ENCODE measurements at places on chromosomes 5 and 9. TPM values are rescaled to one million over a fixed set of nuclear protein-coding genes. Genes with fewer than 3 reads are reported as not detected.

The TPM2 gene
- total RNA-seq: 278 TPM

The NDFIP1 gene
- 37.8 TPM for total RNA-seq

- no peaks in the 10 kb centered on the region for H3K36me3 ChIP-seq
- no peaks in the 10 kb centered on the region for H3K4me1 ChIP-seq
- no peak overlapping the region for H3K27ac ChIP-seq
- no peak for DNase-seq
- no peaks in the 10 kb centered on the region for H3K27me3 ChIP-seq
- H3K4me3 ChIP-seq: no peak overlapping the region
These were observed 17.5 kb upstream of the JAK2 start for GRCh38 chr9:4967523-4967922.

DNA sequence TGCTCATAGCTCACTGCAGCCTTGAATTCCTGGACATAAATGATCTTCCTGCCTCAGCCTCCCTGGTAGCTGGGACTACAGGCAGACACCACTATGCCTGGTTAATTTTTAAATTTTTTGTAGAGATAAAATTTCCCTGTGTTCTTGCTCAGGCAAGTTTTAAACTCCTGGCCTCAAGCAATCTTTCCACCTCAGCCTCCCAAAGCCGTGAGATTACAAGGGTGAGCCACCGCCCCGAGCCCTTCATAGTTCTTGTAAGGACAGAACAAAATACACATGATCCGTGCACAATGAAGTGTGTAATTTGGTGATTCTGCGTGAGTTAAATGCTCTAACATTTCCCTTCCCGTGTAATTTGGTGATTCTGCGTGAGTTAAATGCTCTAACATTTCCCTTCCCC is 27.7 kb upstream of the MYO10 start:
- DNase-seq: no peak
- peaks cover 13% of the 10 kb centered on the region for H3K4me1 ChIP-seq
- H3K36me3 ChIP-seq: no peaks in the 10 kb centered on the region
- H3K4me3 ChIP-seq: no peak overlapping the region
- H3K27ac ChIP-seq: no peak overlapping the region

DNA sequence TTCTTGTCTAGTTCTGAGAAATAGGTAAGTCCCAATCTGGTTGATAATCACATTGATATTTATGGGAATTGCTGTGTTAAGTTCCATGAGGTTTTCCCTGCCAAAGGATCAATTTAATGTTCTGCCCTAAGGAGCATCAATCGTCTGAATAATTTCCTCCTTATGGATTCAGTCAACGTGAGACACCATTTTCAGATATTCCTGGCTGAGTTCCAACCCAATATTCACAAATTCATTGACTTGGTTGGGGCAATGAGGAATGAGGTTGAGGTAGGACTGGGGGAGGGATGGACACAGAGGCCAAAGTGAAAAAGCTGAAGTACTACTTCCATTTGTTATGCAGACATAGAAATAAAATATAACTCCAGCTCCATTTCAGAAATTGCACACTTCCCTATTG is 99.1 kb downstream of the ZNF622 start:
- no peaks in the 10 kb centered on the region for H3K4me1 ChIP-seq
- H3K27ac ChIP-seq: no peak overlapping the region
- H3K27me3 ChIP-seq: peaks cover 5% of the 10 kb centered on the region
- DNase-seq: no peak

Measured in HCT116 (cell line).